ENCODE measurements at places on chromosomes 7 and 10. TPM values are rescaled to one million over a fixed set of nuclear protein-coding genes. Genes with fewer than 3 reads are reported as not detected.

Gene GDF10
- 0.22 TPM for total RNA-seq

Gene TUBGCP2
- total RNA-seq: 53.9 TPM

Gene STAM
- total RNA-seq: 38.7 TPM

Gene ZNF438
- 2.9 TPM for total RNA-seq

- H3K27ac ChIP-seq: no peak overlapping the region
- H3K36me3 ChIP-seq: no peaks in the 10 kb centered on the region
- H3K27me3 ChIP-seq: no peaks in the 10 kb centered on the region
These were observed 7.5 kb downstream of the MET start for GRCh38 chr7:116679500-116679899.

DNA sequence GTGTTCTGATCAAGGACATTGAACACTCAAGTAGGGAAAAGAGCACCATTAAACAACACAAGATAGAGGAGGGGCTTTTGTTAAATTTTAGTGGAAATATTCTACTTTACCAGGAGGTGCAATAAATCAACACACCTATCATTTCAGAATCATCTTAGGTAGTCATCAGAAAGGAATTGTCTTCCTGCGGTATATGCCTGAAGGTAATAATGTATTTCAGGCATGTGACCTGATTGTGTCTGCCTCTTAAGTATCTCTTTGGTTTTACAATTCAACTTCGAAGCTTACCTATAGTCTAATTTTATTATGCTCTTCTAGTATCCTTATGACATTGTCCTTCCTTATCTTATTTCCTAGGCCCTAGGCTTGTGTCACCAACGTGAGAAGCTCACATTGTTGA is 58.6 kb upstream of the LAMB4 start:
- no peak for DNase-seq
- H3K4me3 ChIP-seq: no peak overlapping the region
- peaks cover 12% of the 10 kb centered on the region for H3K4me1 ChIP-seq

- no peak for DNase-seq
- H3K4me1 ChIP-seq: peaks cover 7% of the 10 kb centered on the region
- H3K4me3 ChIP-seq: no peak overlapping the region
- no peaks in the 10 kb centered on the region for H3K36me3 ChIP-seq
- no peaks in the 10 kb centered on the region for H3K27me3 ChIP-seq
These were observed 7.7 kb downstream of the AGMO start for GRCh38 chr7:15554081-15554480.

All from GM23248 (cell line).